ENCODE measurements at places on chromosomes 13 and 19.

GRCh38 chr19:2011169-2011568 lies 4.3 kb downstream of the BTBD2 start:
- DNase-seq: no peak

DNA sequence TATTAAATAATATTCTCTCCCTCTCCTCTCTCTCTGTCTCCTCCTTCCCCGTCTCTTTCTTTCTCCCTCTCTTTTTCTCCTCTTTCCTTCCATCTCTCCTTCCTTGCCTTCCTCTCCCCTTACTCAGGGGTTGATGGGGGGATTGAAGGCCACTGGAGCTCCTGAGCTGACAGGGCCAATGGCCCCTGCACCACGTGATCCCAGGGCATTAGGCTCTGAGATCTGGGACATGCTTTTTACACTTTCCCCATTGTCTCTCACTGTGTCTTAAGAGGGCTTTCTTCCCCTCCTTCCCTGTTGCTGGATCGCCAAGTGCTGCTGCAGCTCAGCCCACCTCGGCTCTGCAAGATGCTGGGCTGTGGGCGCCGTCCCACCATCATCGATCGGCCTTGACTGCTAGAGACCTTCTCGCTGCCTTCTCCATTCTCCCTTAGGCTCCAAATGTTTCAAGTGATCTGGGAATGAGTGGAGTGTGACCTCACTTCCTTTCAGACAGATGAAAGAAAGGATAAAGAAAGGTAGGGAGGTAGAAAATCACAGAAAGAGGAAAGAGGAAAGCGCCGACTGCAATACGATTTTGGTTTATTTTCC lies 42.2 kb downstream of the COL4A1 start:
- no peak for DNase-seq

DNA sequence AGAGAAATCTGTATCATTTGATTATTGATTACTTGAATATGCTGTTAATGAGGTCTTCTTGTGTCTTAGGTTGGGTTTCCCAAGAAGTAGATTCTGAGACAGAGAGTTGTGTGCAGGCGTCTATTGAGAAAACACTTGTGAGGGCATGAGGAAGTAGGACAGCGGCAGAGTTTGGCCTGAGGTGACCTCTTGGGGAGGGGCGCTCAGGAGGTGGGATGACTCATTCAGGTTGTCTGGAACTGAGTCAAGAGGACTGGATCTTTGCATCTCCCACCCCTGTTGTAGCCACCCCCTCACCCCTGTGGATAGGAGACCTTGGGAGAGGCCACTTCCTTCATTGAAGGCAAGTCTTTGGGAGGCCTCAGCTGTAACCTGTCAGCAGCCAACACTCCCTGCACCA lies 35.2 kb upstream of the WDFY2 start:
- DNase-seq: no peak

- no peak for DNase-seq
Observed at GRCh38 chr13:106597186-106597585, 29.2 kb upstream of the ARGLU1 start.

- DNase-seq: no peak
Observed at GRCh38 chr13:87452281-87452680, 218.9 kb upstream of the SLITRK5 start.

- peak; percentile 53 for DNase-seq
Observed at GRCh38 chr13:31797154-31797775, 57.9 kb downstream of the RXFP2 start.

- DNase-seq: no peak
Observed at GRCh38 chr13:41465241-41465847, 8.0 kb downstream of the RGCC start.

GRCh38 chr13:74015137-74015536 lies 119.1 kb downstream of the KLF12 start:
- no peak for DNase-seq

DNA sequence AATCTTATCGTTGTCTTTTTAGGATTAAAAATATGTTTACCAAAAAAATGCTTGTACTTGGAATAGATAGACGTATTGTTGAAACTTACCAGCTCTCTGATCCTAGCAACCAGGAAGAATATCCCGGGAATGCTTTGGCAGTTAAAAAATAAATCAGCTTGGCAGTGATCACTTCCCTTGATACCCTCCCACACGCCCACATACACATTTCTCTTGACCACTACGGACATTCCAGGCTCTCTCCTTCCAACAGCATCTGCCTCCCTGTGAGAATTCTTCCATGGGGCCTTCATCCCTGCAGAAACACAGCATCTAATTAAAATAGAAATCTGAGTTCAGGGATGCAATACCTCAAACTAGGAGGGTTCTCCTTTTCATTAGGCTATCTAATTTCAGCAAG lies 57.9 kb downstream of the THSD1 start:
- DNase-seq: no peak

DNA sequence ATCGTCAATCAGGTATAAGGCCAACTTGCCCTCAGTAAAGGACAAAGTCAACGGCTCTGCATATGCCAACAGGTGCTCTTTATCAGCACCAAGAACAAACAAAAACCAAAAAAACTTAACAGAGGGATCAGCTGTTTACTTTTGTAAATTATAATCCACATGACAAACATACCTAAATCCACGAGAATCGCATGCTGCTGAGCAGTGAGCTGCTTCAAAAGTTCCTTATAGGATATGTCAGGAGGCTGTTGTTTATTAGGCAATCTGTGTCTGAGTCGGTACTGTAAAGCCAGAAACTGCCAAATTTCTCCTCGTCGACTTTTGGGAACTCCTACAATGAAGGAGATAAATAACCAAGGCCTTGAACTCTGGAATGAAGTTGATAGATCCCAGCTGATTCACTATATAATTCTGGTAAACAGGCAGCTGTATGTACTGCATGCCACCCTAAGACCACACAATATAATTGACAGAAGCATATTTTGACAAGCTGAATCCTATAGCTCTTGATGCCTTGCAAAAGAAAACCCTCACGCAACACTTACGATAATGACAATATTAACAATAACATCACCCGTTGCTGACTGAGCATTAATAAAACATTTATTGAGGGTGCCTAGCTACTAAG lies 179.8 kb downstream of the TBC1D4 start:
- DNase-seq: no peak

GRCh38 chr13:91988331-91988730 lies 589.9 kb downstream of the GPC5 start:
- DNase-seq: no peak

- DNase-seq: no peak
Observed at GRCh38 chr13:111158136-111158805, 43.2 kb downstream of the ARHGEF7 start.

GRCh38 chr19:33193865-33194362 lies at the start of gene LRP3:
LRP3 (plus strand) TSS chr19:33194330; CDS start chr19:33194786, 456 bp downstream.
- no peak for DNase-seq

DNA sequence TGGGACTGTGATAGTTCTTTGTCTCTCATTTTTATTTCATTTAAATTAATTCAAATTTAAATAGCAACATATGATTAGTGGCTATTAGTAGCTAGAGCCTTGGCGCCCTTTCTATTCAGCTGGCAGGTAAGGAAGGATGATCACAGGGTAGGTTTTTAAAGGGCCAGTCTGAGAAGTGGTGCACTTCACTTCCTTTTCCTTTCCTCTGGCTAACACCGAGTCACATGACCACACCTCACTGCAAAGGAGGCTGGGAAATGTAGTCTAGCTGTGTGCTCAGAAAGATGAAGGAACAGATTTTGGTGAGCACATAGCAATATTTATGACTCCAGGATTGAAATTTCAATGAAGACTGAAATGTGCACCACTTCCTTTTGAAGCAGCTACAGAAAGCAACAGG lies 128.7 kb downstream of the TSHZ3 start:
- DNase-seq: no peak

DNA sequence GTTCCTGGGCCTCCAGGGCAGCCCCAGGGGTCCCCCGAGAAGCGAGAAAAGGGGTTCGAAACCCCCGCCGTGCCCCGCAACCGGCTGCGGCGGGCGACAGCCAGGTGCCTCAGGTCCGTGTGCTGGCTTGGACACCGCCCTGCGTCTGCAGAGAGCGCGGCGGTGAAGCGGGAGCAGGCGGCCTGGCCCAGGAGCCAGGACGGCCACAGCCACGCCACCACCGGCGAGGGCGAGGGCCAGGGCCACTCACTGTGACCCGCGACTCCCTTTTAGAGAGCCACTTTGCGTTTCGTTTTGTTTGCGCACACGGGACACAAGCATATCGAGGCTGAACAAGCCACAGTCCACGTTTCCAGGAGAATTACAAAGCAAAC lies 110.4 kb downstream of the CRYL1 start:
- DNase-seq: no peak

DNA sequence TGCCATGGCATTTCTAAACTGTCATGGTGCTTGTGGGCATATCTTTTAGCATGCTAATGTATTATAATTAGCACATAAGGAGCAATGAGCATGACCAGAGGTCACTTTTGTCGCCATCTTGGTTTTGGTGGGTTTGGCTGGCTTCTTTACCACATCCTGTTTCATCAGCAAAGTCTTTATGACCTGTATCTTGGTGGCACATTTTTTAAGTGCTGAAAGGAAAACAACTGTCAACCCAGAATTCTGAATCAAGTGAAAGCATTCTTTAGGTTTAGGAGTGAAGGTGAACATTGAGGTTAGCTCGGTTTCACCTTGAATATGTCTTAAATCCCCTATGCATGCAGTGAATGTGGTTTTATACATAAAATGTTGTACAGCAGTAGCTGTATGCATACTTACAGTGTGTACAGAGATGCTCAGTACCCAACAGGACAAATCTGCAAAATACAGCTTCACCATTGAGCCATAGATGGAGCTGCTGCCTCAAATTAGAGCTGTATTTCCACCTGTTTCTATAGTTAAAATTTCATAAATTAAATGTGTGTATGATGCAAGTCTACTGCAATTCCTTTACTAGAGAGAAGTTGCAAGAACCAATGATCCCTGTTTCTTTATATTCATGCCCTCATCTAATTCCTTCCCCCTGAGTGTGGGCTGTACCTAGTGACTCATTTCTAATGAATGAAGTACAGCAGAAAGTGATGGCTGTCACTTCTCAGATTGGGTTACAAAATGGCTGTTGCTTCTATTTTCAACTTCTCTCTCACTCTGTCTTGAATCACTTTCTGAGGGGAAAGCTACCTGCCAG lies 25.2 kb upstream of the IGSF23 start:
- DNase-seq: no peak

DNA sequence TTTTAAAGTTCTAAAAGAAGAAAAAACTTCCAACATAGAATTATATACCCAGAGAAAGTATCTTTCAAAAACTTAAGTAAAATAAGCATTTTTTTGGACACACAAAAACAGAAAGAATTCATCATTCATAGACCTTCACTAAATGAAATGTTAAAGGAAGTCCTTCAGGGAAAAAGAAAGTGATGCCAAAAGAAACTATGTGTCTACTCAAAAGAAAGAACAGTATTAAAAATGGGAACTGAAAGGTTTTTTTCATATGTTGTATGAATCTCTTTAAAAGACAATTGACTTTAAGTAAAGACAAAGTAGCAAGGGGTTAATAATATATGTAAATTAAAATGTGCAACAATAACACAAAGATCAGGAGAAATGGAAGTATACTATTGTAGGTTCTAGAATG lies 96.5 kb downstream of the DHRS12 start:
- DNase-seq: no peak

- no peak for DNase-seq
Observed at GRCh38 chr19:37926711-37927110, 19.7 kb downstream of the SIPA1L3 start.

GRCh38 chr19:28468701-28469459 lies 744.1 kb downstream of the UQCRFS1 start:
- DNase-seq: no peak

DNA sequence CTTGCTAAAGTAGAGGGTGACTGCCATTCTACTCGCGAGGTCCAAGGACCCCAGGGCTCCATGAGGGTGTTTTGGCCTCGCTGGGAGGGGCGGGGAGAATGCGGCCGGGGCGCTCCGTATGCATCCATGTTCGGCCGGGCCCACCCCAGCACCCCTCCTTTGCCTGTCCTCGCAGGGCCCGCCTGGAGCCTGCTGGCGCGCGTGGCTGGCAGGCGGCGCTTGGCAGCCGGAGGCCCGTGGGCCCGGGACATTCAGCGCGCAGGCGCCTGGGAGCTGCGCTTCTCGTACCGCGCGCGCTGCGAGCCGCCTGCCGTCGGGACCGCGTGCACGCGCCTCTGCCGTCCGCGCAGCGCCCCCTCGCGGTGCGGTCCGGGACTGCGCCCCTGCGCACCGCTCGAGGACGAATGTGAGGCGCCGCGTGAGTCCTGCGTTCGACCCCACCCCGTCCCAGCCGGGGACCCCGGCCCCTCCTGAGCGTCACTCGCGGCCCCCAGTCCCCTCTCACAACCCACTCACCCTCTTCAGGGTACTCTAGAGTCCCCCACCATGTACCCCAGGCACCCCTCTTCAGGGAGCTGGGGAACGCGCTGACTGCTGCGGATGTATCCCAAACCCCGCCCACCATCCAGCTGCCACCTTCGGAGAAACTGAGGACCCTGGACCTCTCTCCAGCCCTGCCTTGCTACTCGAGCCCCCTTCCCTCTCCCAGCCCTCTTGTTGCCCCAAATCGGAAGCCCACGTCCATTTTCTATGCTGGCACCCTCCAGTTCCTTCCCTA lies 4.1 kb downstream of the DLL3 start:
- DNase-seq: peak; percentile 59

All from muscle of arm (tissue), 14 donors.